Large intestine (tissue), 12 donors: ENCODE measurements at places on chromosomes 13 and 19. TPM values are rescaled to one million over a fixed set of nuclear protein-coding genes. Genes with fewer than 3 reads are reported as not detected.

GRCh38 chr19:29947871-29948270, 5.8 kb downstream of the URI1 start:
- DNase-seq = no peak

DNA sequence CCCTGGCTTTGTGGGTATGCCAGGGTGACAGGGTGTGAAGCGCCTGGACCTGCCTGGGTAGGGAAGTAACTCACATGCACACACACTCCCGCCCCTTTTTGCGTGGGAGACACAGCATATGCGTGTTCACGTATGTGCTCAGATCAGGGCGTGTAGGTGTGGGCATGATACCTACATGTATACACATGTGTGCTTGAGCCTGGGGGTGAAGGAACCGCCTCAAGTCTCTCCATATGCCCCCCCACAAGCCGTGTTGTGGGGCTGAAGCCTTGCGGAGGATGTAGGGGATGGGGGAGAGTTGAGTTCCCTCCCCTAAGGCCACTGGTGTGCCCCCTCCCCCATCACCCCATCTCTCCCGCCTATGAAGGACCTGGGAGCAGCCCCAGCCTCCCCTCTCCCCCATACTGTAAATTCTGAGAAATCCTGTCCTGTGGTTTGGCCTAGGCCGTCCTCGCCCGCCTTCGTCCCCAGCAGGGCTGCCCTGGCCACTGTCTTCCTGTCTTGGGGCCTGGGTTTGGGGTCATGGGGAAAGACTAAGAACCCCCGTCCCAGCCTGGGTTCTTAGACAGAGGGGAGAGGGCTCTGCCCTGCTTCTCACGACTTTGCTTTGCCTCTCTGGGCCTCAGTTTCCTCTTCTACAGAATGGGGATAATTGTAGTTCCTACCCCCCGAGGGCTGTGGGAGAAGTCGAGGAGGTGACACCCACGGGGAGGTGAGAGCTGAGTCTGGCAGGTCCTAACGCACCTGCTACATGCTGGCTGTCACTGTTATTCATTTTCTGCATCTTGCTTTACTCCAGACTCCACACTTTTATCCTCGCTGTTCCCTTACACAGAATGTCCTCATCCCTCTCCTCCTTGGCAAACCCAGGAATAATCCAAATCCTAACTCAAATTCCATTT, 14.3 kb downstream of the ACTL9 start:
- DNase-seq = no peak

GRCh38 chr19:11234486-11235075, 4.8 kb upstream of the ANGPTL8 start:
- no peak for DNase-seq

DNA sequence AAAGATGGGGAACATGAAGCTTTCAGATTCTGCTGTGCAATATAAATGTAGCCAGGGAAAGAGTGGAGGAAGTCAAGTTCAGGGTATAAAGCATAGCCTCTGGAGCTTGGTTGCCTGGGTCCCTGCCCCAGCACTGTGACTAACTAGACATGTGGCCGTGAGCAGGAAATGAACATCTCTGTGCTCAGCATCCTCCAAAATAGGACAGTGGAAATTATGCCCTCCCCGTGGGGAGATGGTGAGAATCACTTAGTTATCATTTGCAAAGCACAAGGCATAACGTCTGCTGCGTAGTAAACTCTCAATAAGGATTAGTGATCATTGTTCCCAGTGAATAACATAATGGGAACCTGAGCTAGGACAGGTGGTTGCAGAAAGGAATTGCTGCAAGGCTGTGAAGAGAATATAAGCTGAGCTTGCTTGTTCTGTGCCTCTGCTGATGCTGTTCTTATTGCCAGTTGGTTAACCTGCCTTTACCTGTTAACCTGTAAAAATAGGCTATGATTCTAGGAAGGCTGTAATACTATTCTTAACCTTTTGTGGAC, 441.0 kb downstream of the COG6 start:
- no peak for DNase-seq

DNA sequence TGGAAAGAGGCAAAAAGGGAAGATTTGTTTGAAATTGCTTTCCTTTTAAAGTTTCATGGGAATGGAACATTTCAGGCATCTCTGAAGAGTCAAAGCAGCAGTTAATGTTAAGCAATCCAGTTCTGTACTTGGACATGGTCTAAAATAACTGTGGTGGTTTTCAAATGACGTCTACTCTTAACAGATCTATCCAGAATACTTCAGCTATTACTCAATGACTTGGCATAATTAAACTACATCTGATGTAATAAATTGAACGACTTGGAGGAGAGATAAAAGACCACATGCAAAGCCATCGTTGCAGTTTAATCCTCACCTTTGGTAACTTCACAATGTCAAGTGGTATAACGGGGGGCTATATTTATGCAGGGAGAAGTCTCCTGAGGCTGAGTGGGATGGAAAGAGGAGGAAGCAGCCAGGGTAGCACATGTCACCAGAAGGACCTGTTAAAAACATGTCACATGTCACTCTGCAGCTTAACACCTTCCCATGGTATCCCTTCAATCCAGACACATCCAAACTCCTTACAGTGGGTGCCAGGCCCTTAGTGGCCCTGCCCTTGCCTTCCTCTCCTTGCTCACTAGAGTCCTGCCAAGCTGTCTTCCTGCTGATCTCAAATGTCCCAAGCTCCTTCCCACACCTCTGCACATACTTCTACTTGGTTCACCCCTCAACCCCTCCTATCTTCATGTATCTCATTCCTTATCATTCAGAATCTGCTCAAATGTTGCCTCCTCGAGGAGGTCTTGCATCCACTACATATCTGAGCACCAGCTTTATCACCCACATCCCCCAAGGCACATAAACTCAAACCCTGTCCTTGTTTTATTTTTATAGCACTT, 327.8 kb downstream of the SUCLA2 start:
- no peak for DNase-seq

DNA sequence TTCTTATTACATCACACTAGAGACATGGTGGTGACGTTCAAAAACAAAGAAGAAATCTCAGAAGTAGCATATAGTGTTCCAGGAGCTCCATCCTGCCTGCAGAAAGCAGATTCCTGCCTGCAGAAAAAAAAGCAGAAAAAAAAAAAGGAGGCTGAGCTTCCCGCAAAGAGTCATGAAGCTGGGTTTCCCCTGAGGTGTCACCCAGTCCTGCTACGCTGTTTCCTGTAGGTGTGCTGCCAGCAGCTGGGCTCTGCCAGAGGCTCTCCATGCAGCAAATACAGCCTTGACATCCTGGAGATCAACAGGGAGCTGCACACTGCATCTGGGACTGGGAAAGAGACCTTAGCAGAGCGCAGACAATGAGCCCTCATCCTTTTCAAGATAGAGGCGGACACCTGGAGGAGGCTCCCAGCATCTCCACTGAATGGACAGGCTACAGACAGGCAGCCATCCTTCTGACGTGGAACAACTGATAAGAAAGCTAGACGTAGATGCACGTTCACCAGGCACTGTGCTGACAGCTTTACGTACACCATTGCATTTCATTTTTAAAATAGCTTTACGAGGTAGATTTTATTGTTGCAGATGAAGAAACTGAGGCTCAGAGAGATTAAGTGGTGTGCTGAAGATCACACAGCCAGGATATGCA, 350.9 kb downstream of the FOXO1 start:
- no peak for DNase-seq

GRCh38 chr13:44364345-44365000, 9.2 kb upstream of the SERP2 start:
- DNase-seq = peak; percentile 54

- DNase-seq = peak; percentile 20
These were observed 11.3 kb downstream of the C19orf25 start for GRCh38 chr19:1467490-1468273.

GRCh38 chr13:80430561-80430960, 89.6 kb upstream of the SPRY2 start:
- no peak for DNase-seq

DNA sequence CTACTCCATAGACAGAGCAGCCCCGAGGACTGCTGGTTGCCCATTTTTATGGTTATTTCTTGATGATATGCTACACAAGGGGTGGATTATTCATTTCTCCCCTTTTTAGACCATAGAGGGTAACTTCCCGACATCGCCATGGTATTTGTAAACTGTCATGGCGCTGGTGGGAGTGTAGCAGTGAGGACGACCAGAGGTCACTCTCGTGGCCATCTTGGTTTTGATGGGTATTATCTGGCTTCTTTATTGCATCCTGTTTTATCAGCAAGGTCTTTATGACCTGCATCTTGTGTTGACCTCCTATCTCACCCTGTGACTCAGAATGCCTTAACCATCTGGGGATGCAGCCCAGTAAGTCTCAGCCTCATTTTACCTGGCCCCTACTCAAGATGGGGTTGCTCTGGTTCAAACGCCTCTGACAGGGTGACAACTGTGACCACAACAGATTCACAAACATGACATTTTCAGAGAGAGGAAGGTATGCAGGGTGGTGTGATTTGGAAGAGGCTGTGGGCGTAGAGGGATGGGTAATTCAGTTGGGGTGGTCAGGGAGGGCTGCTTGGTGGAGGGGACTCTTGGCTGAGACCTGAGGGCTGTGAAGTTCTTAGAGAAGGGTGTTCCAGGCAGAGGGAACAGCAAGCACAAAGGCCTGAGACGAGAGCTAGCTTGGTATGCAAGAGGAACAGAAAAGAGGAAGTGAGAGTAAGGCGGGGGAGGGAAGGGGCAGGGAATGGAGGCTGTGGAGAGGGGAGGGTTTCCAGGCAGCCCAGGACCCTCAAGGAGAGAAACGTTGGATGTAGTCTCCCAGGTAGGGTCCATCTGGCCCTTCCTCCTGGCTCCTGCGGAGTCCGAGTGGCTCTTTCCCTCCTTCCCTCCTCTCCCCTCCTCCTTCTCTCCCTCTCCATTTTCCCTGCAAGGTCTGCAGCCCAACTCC, 23.5 kb downstream of the FAM187B start:
- DNase-seq = no peak

- DNase-seq = no peak
These were observed 9.0 kb downstream of the F2RL3 start for GRCh38 chr19:16897856-16898161.

GRCh38 chr13:109494925-109495369, 291.4 kb downstream of the IRS2 start:
- no peak for DNase-seq

- DNase-seq = no peak
These were observed 795 bp upstream of the ABCA7 start for GRCh38 chr19:1038978-1039645.

DNA sequence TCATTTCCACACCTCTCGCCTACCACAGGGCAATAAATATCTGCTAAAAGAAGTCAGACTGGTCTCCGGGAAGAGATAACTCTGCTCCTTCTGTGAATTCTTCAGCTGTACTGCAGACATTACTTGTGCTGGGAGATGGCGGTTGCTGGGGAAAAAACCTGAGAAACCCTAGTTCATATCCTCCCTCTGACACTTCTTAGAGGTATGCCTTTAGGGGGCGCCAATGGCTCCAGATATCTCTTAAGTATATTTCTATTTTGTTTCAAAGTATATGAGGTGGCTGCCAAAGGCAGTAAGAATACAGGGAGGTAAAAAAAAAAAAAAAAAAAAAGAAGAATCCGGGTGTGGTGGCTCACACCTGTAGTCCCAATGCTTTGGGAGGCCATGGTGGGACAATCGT, 175.2 kb downstream of the PAN3 start:
- DNase-seq = no peak

- DNase-seq = no peak
These were observed 605 bp upstream of the TEX30 start for GRCh38 chr13:102774214-102774568.

DNA sequence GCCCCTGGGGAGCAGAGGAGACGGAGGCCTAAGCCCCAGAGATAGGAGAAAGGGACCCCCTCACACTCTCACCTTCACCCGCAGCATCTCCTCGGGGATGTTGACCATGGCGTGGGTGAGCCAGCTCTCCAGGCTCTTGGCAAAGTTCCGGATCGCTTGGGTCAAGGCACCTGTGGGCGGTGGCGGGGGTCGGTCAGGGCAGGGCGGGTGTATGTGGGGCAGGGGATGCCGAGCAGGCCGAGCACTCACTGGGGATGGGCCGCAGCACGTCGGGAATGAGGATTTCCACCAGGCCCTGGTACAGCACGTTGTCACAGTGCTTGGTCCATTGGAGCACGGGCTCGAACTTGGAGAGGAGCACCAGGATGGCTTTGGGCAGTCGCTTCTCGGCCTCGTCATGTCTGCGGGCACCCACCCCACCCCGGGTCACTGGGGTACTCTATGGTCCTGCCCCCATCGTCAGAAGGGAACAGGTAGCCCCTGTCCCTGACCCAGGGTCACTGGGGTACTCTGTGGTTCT, 13.1 kb downstream of the DCAF15 start:
- DNase-seq = no peak

GRCh38 chr13:31038834-31039552, 106.5 kb downstream of the TEX26 start:
- DNase-seq = no peak

GRCh38 chr13:41159174-41159573, 26.6 kb upstream of the KBTBD6 start:
- no peak for DNase-seq

- DNase-seq = no peak
These were observed 23.8 kb downstream of the PEPD start for GRCh38 chr19:33497778-33498175.

GRCh38 chr13:19959141-19959830, 759 bp downstream of the ZMYM2 start:
- peak; percentile 29 for DNase-seq

DNA sequence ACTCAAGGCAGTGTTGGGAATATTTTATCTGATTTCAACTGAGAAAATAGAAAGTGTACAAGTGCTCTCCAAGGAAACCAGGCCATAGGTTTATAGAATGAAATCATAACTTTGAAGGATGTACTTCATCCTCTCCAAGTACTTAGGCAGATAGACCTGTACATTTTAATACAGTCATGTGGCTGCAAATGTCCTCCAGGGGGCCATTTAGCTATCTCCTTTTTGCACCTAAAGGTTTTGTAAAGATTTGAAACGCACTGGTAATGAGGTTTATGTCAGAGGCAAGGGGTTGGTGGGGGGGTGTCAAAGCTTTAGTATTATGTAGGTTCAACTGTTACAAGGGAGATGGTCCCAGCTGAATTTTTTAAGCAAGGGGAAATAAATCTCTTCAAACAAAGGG, 364.4 kb downstream of the DCT start:
- DNase-seq = no peak

GRCh38 chr19:18416778-18417249, 2.4 kb upstream of the SSBP4 start:
- peak; percentile 87 for DNase-seq

- DNase-seq = no peak
These were observed 10.0 kb upstream of the C19orf33 start for GRCh38 chr19:38294090-38294489.

ZNF470 gene
- polyA plus RNA-seq = 8.7 TPM

MISP3 gene
- 12.3 TPM for polyA plus RNA-seq

PPM1N gene
- polyA plus RNA-seq = 1.0 TPM

ZFP14 gene
- 8.7 TPM for polyA plus RNA-seq

GDF15 gene
- polyA plus RNA-seq = 20.3 TPM

ZIC5 gene
- polyA plus RNA-seq = 0.01 TPM

ZNF888 gene
- polyA plus RNA-seq = 9.3 TPM

MLNR gene
- 0.15 TPM for polyA plus RNA-seq

CTXN1 gene
- 7.0 TPM for polyA plus RNA-seq

FFAR1 gene
- polyA plus RNA-seq = 1.8 TPM

SYDE1 gene
- 7.9 TPM for polyA plus RNA-seq

REXO1 gene
- polyA plus RNA-seq = 23.8 TPM

PABPC3 gene
- polyA plus RNA-seq = 0.51 TPM

PSG6 gene
- polyA plus RNA-seq = not detected
